ENCODE measurements at places on chromosomes 7 and 10. TPM values are rescaled to one million over a fixed set of nuclear protein-coding genes. Genes with fewer than 3 reads are reported as not detected.
A peak's percentile ranks its signal among the peaks of the same experiment; 100 is the strongest.

DNA sequence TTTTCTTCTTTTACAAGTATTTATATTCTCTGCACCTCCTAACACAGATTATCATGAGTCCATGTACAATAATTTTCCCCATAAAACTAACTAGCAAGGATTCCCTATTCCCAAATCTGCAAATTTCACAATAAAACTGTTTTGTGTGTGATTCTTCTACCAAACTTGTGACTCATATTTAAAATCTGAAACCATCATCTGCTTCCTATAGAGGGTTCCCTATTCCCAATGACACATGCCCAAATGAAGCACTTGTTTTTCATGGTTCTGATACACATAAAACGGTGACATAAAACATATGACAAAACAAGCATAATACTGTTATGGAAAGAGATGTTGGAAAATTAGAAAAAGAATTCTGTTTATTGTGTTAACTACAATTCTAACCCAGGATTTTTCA lies 657.6 kb downstream of the PARD3 start:
- no peak overlapping the region for H3K4me3 ChIP-seq
- H3K27ac ChIP-seq: no peak overlapping the region
- H3K4me1 ChIP-seq: no peaks in the 10 kb centered on the region
- DNase-seq: no peak

DNA sequence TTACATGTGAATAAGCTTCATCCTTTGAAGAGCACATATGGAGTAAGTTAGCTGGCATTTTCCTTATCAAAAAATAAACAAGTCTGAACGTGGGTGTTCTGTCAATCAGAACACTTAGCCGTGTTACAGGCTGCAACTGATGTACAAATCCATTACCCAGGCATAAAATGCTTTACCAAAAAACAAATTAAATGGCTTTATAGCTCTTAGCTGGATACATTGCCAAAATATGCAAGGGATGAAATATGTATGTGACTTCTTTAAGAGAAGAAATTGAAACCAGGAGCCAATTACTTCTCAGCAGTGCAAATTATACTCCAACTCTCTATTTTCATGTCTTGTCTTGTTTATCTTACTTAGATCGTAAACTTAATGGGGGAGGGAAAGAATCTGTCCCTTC lies 214.8 kb downstream of the DGKB start:
- no peak for DNase-seq
- H3K27ac ChIP-seq: no peak overlapping the region
- H3K36me3 ChIP-seq: no peaks in the 10 kb centered on the region
- H3K4me3 ChIP-seq: no peak overlapping the region

GRCh38 chr10:84478151-84478550 lies 149.8 kb downstream of the CCSER2 start:
- H3K4me1 ChIP-seq: no peaks in the 10 kb centered on the region
- H3K4me3 ChIP-seq: no peak overlapping the region
- peaks cover 6% of the 10 kb centered on the region for H3K36me3 ChIP-seq

DNA sequence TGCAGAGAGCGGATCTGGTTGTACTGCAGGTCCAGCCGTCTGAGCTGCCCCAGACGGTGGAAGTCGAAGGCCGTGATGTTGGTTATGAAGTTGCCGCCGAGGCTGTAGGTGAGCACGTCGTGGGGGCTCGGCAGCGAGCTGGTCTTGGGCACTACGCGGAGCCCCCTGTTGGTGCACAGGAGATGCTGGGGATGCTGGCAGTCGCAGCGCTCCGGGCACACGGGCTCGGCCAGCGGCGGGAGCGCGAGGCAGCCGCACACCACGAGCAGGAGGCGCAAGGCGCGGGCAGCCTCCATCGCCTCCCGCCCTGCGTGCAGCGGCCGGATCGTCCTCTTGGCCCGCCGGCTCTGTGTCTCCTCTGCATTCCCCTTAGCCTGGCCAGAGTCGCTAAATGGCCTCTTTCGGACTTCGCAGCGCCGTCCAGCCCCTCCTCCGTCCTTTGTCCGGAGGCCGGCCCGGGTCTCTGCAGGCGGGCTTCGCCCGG lies 337 bp downstream of the TRIL start:
- H3K27me3 ChIP-seq: peaks cover 93% of the 10 kb centered on the region
- no peak overlapping the region for H3K27ac ChIP-seq
- no peak overlapping the region for H3K4me3 ChIP-seq
- H3K4me1 ChIP-seq: peaks cover 37% of the 10 kb centered on the region
- no peak for DNase-seq

GRCh38 chr10:132562177-132562915 lies 24.8 kb downstream of the INPP5A start:
- H3K36me3 ChIP-seq: no peaks in the 10 kb centered on the region
- H3K4me3 ChIP-seq: no peak overlapping the region
- H3K27ac ChIP-seq: no peak overlapping the region
- H3K27me3 ChIP-seq: no peaks in the 10 kb centered on the region
- peaks cover 23% of the 10 kb centered on the region for H3K4me1 ChIP-seq
- DNase-seq: no peak

DNA sequence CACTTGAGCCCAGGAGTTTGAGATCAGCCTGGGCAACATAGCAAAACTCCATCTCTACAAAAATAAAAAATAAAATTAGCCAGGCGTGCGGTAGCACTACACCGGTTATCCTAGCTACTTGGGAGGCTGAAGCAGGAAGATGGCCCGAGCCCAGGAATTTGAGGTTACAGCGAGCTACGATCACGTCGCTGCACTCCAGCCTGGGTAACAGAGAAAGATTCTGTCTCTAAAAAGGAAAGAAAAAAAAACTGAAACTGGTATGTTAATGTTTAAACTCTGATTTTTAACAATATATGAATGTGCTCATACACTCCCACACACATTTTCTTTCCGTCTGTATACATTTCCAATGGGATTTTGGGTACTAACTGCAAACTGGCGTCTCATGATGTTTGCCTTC lies 140.6 kb upstream of the KMT2E start:
- H3K27me3 ChIP-seq: no peaks in the 10 kb centered on the region
- H3K4me3 ChIP-seq: no peak overlapping the region
- no peaks in the 10 kb centered on the region for H3K36me3 ChIP-seq
- H3K27ac ChIP-seq: no peak overlapping the region
- no peak for DNase-seq

DNA sequence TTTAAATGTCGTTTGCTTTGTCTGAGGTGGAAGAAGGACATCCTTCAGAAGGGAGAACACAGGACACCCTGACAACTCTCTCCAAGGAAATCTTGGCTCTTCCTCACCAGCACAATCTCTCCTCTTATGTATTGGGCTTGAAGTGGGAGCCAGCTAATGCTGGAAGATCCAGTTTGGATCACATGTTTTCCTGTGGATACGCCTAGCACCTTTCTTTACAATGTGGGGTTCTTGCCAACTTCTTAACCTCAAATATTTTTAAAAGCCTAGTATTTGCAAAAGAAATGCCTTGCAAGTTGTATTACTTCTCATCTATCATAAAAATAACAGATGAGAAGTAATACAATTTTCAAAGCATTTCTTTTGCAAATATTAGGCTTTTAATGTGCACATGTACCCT lies 76.4 kb downstream of the FRMD4A start:
- H3K27me3 ChIP-seq: no peaks in the 10 kb centered on the region
- H3K27ac ChIP-seq: no peak overlapping the region
- no peaks in the 10 kb centered on the region for H3K4me1 ChIP-seq
- H3K4me3 ChIP-seq: no peak overlapping the region

GRCh38 chr7:69757981-69758430 lies 159.7 kb downstream of the AUTS2 start:
- no peak overlapping the region for H3K27ac ChIP-seq
- no peak overlapping the region for H3K4me3 ChIP-seq
- H3K27me3 ChIP-seq: no peaks in the 10 kb centered on the region
- H3K4me1 ChIP-seq: no peaks in the 10 kb centered on the region
- H3K36me3 ChIP-seq: no peaks in the 10 kb centered on the region

DNA sequence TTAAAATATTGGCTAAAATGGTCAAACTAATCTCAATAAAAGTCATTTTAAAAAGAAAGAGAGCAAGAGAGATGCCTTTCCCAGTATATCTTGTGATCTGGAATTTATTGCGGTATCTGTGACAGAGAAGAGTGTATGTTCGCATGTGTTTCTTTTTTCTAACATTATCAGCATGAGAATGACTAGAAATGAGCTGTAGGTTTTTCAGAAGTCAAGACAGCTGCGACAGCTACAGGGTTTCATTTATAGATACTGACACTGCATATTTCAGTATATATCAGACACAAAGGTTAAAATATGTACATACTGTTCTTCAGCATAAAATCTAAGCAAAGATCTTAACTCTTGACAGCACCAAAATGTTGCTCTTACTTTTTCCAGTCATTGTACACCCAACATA lies 215.8 kb downstream of the JAZF1 start:
- no peak for DNase-seq
- no peak overlapping the region for H3K4me3 ChIP-seq
- peaks cover 9% of the 10 kb centered on the region for H3K36me3 ChIP-seq
- no peak overlapping the region for H3K27ac ChIP-seq

DNA sequence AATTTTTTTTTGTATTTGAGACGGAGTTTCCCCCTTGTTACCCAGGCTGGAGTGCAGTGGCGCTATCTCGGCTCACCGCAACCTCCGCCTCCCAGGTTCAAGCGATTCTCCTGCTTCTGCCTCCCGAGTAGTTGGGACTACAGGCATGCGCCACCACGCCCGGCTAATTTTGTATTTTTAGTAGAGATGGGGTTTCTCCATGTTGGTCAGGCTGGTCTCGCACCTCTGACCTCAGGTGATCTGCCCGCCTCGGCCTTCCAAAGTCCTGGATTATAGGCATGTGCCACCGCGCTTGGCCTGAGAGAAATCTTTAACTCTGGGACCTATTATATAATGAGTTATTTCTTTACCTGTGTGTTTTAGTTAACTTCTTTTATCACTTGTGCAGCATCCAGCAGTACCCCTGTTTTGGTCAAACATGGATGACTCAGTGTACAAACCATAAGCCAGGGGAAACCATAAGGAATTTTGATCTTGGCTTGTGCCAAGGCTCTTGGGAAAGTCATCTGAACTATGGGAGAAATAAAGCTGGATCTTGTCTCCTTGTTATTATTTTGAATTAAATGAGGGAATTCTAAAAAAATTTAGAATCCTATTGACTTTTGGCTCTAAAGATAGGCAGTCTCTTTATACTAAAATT lies 23.6 kb upstream of the ZRANB1 start:
- peak overlapping the region; percentile 85 for H3K27ac ChIP-seq
- no peak for DNase-seq
- no peaks in the 10 kb centered on the region for H3K27me3 ChIP-seq
- H3K36me3 ChIP-seq: no peaks in the 10 kb centered on the region
- peaks cover 18% of the 10 kb centered on the region for H3K4me1 ChIP-seq

RBM20 gene
- polyA plus RNA-seq: not detected

MSMB gene
- not detected for polyA plus RNA-seq

SLC29A4 gene
- 0.29 TPM for polyA plus RNA-seq

RSPH10B gene
- not detected for polyA plus RNA-seq

DNA sequence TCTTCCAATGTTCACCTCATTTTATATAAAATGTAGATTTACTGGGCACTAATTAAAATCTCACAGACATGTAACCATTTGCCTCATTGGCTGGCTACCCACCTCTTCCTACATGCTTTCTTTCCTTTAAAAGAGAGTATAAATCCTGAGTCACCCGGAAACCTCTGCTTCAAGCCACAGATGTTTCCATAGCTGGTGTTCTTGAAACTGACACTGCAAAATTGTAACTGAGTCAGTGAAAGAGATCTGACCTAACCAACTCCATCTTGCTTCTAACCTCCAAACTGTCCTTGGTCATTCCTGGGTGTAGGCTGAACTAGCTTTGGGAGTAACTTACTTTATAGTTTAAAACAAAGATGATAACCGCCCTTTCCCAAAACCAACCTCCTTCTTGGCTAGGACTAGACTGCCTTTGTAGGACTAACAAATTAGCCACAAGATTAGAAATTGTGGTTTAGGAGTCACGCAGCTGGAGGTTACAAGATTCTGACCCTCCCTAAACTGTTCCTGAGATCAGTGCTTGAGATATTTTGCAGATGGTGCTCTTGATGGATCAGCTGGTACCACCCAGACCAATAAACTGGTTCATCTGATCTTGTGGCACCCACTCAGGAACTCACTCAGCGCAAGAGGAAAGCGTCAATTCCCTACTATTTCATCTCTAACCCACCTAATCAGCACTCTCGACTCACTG lies 33.5 kb downstream of the SVOPL start:
- no peak for DNase-seq
- no peaks in the 10 kb centered on the region for H3K36me3 ChIP-seq
- no peak overlapping the region for H3K27ac ChIP-seq
- H3K27me3 ChIP-seq: no peaks in the 10 kb centered on the region
- H3K4me3 ChIP-seq: no peak overlapping the region

GRCh38 chr7:36272211-36272566 lies 117.5 kb upstream of the ANLN start:
- no peak overlapping the region for H3K4me3 ChIP-seq
- peaks cover 24% of the 10 kb centered on the region for H3K4me1 ChIP-seq
- H3K36me3 ChIP-seq: no peaks in the 10 kb centered on the region

All from CD14-positive monocyte (primary cell).